ENCODE measurements at places on chromosomes 2 and 18.
A peak's percentile ranks its signal among the peaks of the same experiment; 100 is the strongest.

DNA sequence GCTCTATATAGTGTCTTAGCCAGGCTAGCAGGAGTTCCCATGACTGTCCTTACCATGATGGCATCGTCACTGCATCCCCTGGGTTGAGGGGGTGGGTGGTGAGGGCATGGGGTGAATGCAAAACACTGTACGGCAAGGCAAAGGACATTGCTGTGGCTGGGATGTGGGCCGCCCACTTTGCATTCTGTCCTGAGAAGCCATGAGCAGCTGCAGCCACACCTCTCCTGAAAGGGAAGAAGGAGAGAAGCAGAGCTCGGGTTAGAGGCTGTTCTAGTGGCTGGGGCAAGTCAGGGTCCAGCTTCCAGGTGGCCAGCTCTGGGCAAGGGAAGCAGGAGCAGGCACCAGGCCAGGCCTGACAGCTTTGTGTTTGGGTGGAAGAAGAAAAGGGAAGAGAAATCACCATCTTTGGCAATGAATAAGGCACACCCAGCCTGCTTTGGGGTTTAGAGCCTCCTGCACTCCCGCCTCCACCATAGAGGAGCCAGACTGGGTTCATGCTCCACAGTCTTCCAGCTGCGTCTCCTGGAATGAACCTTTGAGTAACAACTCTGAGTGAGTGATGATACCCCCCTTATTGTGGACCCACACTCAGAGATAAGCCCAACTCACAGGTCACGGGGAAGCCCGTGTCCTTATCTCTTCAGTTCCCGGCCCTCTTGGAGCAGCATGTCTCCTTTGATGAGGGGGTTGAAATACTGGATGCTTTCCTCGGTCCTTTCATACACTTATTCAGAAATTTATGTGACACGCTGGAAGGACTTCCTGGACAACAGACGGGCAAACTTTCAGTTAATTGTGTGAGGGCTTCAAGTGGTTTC, 63.4 kb downstream of the INPP4A start:
- peak; percentile 60 for DNase-seq

DNA sequence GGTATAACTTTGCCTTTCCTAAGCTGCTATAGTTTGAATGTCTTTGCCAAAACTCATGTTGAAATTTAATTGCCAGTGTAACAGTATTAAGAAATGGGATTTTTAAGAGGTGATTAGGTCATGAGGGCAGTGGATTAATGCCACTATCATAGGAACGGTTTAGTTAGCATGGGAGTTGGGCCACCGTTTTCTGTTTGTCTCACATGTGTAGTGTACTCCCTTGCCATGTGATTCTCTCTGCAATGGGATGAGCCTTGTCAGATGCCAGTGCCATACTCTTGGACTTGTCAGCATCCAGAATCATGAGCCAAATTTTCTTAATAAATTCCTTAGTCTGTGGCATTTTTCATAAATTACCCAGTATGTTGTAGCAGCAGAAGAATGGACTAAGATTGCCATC, 388.9 kb upstream of the RGPD4 start:
- DNase-seq = no peak

GRCh38 chr2:202762556-202762955, 109.0 kb downstream of the ICA1L start:
- DNase-seq = peak; percentile 64

DNA sequence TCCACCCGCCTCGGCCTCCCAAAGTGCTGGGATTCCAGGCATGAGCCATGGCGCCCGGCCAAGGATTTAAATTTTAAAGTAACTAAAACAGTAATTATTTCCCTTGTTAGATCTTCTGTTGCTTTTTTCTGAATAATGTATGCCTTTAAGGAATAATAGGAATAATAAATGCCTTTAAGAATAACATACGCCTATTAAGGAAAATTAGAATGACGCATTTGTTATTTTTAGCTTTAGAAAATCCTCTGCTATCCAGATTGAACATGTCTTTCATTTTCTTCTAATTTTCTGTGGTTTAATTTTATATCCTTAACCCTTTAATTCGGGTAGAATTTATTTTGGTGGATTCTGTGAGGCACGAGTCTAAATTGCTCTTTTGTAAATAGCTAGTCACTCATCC, 23.1 kb upstream of the TMBIM1 start:
- no peak for DNase-seq

DNA sequence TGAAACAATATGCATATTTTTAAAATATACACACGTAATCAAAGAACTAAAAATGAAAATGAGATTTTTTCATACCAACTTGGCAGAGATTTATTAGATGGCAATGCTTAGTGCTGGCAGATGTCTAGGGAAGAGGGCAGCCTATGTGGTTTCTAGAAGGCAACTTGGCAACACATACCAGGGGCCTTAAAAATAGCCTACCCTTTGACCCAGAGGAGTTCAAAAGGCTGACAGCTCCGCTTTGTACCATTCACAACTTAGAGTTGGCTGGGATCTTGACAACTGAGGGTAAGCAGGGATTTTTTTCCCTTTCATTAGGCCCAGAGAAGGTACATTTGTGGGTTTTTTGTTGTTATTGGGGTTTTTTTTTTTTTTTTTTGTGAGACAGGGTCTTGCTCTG, 26.4 kb upstream of the GPR55 start:
- DNase-seq = no peak

- no peak for DNase-seq
Measured at GRCh38 chr2:119668546-119668945, 10.5 kb upstream of the TMEM177 start.

Data from NB4 (cell line).